ENCODE measurements at places on chromosomes 16 and 17.

- no peak for DNase-seq
These were observed 847 bp upstream of the PSMC3IP start for GRCh38 chr17:42578282-42578869.

DNA sequence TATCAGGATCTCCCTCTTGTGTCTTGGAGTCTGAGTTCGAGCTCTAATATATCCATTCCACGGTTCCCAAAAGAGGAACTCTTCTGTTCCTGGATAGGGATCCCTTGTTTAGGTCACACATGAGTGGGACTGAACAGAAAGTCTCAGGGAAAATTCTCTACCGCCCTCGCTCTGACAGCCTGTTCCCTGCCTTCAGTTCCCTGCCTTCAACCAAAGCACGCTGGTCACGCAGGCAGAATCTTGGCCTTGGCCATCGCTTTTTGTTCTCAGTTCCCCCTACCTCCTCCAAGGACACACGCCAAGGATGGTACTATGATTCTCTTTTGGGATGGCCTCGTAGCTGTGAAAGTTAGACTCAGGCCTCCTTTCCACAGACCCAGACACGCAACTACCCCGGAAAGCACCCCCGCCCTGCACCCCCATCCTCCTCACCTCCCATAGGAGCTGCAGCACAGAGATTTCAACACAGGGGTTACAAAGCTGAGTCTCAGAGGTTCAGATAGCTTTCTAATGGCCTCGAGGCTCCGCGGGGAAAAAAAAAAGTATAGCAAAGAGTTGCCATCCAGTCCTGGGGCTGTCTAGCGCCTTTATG is 1.5 kb upstream of the SHISA6 start:
- no peak for DNase-seq

DNA sequence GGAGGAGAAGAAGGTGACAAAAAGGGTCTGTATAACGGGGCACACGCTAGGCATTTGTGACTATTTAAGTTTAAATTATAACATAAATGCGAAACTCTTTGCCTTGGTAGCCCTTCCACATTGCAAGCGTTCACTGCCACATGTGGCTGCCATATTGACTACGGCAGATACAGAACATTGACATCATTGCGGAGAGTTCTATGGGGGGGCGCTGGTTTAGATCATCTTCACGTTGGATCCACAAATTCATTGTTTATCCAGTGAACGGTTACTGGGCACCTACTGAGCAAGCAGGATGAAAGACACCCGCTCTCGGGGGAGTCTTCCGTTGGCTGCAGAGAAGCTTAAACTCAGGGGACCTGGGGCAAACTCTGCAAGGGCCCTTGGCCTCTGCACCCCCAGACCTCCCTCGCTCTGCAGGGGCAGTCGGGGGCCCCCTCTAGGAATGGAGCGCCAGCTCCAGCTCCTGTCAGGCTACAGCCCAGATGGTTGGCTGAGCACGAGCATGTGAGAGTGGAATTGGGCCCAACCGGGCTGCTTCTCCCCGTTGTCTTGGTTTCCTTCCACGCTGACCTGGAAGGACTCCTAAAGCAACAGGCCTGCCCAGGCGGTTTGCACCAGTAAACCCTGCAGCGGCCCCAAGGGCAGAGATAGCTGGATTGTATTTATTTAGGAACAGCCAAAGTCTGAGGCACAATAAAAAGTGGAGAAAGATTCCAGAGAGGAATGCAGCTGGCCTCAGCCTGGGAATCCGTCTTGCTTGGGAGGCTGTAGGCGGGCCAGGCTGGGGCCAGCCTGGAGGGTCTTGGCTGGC is 172.2 kb downstream of the SEC14L1 start:
- peak; percentile 90 for DNase-seq

DNA sequence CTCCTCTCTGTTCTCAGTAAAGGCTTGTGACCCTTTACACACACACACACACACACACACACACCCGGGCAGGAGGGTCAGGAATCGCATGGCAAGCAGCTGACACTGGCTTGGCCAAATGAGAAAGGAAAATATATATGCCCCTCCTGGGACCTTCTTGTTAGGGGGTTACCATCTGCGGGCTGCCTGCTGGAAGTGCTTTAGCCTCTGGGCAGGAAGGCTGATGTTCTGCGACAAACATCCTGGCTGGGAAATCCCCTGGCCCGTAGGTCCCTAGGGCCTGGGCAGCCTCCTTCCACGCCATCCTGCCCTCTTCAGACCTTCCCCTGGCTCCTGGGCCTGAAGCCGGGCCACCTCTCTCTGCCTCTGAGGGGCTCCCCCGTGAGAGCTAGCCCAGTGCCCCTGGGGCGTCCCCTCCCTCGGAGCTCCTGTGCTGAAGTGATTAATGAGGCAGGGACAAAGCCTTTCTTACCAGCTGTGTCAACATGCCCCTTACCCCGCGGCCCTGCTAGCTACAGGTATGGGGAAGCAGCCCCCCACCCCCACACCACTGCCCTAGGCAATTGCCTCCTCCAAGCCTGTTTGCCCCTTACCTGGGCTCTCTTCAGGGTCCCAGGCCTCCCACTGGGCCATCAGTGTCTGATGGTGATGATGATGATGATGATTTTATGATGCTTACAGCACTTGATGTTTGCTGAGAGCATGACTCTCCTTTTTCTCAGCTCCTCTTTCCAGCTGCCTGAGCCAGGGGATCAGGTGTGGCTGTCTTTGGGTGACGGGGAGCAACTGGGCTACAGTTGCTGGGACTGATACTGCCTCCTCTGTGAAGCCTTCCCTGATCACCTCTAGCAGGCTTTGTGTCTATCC is 32.8 kb upstream of the ETV4 start:
- DNase-seq: no peak

DNA sequence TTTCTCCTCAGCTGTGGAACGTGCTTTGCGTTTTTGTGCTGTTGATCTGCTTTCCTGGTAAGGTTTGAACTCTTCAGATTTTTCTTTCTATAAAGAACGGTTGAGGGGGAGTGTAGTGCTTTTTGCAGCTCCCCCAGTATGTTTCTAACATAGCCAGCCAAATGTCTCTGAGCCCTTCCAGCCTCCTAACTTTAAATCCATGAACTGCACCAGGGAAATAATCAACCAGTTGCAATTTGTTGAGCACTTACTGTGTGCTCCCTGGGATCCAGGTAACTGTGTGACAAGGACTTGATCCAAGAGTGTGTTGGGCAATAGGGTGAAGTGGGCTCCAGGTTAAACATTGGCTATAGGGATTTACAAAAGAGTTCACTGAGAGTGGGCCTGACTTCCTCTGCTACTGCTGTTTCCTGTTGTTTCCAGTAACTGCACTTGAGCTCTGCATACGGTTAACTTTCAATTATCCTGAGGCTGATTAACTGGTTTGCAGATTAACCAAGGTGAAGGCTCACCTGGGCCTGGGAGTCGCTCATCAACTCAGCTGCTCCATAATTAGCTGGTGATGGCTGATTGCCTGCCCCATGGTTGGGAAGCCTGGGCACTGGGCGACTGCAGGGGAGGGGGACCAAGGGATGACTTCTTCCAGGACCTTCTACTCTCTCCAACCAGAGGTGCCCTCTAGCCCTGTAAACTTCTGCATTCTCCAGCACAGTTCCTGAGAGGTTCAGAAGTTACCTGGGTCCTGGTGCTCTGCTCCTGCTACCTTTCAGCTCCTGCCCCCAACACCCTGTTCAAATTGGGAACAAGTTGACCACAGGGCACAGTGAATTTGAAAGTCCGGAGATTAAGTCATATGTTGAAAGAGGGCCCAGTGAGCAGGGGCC is 19.5 kb downstream of the HLF start:
- no peak for DNase-seq

DNA sequence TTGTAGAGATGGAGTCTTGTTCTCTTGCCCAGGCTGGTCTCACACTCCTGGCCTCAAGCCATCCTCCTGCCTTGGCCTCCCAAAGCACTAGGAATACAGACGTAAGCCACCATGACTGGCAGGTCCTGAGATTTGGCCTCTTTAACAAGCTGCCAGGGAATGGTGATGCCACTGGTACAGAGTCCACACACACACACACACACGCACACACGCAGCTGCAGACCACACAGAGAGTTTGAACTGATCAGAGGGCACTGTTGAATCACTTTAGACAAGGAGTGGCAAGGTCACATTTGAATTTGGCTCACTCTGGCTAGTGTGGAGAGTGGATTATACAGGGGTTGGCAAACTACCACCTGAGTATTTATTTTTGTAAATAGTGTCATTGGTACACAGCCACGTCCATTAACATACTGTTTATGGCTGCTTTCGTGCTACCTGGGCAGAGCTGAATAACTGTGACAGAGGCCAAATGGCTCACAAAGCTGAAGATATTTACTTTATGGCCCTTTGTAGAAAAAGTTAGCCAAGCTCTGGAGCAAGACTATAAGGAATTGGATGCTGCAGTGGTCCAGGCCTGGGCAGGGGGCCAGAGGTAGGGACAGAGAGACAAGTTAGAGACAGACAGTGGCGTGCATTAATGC is 9.9 kb downstream of the ITPRIPL2 start:
- no peak for DNase-seq

- no peak for DNase-seq
These were observed 5.4 kb downstream of the MYO1C start for GRCh38 chr17:1486802-1487695.

DNA sequence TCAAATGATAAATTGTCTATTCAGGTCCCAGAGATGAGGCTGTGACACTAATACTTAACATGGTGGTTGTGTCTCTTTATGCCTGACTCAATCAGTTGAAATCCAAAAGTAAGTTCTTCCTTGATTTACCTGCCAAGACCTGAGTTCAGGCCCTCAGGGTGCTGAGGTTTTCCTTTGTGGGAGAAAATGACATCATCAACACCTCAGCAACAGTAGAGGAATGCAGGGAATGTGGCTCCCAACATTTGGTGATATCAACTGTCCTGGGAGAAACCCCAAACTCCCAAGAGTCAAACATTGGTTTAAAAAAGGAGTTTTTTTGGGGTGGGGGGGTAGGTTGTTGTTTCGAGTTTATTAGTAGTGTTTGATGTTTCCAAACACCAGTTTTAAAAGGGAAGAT is 14.7 kb downstream of the RNF43 start:
- DNase-seq: no peak

DNA sequence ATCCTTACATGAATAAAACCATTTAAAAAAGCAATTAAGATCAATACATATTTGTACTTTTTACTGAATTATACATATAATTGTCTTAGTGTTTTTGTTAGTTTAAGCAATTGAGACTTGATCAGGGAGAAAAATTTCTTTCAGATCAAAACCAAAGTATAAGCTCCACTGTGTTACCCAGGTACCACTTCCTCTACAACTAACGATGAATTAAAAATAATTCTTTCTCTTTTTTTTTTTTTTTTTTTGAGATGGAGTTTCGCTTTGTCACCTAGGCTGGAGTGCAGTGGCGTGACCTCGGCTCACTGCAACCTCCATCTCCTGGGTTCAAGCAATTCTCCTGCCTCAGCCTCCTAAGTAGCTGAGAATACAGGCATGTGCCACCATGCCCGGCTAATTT is 6.8 kb downstream of the FBXO47 start:
- DNase-seq: no peak

- no peak for DNase-seq
These were observed at the start of gene PLXDC1 for GRCh38 chr17:39151150-39151942. Gene PLXDC1 (minus strand): TSS chr17:39151637. CDS start chr17:39151437, 200 bp downstream.

DNA sequence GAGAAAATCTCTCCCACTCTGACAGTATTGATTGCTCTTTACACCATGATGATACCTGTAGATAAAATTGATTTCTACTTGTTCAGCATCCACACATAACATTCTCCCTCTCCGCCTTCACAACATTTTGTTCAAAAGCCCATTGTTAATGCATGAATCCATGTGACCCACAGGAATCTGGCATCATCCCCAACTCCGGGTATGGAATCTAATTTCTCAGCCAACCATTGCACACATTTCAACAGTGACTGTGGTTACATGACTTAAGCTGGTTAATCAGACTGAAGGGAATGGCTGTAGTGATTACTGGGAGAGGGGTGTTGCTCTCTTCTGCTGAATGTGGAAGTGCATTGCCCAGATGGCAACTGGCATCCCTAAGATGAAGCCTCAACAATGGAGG is 161.4 kb upstream of the C16orf82 start:
- no peak for DNase-seq

GRCh38 chr17:1313270-1314005 is 34.0 kb downstream of the TRARG1 start:
- no peak for DNase-seq

GRCh38 chr17:34760931-34761495 is 181.6 kb downstream of the TMEM132E start:
- no peak for DNase-seq

DNA sequence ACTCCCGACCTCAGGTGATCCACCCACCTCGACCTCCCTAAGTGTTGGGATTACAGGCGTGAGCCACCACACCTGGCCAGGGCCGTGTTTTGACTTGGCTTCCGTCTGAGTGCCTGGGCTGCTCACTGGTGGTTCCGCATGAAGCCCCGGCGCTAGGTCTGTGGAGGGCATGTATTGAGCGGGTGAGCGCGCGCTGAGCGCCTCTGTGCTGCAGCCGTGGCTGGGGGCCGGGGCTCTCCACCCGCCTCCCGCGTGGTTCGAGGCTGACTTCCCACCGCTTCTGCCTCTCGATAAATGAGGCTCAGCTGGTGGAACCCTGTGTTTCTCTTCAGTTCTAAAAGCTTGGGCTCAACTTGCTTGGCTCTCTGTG is 38.9 kb upstream of the ATP2A3 start:
- DNase-seq: peak; percentile 90

DNA sequence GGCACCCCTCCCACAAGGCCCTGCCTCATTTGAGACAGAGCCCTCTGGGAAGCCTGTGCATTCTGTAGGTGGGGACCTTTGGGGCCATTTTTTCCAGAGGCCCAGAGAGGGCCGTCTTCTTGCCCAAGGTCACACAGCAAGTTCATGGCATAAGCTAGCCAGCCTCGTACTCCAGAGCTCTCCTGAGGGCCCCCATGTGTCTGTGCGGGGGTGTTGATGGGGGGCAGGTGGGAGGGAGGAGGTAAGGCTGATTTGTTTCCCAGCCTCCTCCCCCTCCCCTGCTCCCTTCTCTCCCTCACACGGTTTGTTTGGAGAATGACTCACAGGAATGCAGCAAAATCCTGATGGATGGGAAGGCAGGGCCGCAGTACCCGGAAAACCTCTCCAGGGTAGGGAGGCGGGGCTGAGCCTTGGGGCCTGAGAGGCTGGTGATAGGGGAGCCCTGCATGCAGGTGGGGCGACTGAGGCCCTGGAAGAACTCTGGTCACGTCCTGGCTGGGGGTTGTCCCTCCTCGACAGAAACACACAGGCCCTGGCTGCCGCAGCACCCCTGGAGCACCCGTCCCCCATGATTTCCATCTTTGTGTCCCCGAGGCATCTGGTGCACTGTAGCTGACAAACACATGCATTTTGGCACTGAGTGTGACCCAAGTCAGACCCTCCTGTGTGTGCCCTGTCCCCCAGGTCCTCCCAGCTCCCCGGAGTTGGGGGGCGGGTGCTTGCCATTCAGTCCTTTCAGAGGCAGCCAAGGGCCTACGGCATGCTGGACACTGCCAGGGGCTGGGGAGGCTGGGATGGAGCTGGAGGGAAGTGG is 29.7 kb downstream of the RAI1 start:
- DNase-seq: no peak

GRCh38 chr16:15803618-15804017 is 53.2 kb downstream of the MYH11 start:
- DNase-seq: peak; percentile 52

DNA sequence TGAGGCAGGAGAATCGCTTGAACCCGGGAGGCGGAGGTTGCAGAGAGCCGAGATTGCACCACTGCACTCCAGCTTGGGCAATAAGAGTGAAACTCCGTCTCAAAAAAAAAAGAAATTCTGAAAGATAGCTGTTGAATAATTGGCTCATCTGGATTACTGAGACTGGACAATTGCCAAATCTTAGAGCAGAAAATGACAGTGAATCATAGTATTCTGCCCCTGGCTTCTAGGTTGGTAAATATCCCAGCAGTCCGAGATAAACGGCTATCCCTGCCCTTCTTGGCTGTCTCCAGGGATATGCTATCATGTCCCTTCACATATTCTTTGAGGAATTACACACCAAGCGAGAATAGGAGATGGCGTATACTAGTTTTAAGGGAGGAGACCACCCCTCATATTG is 35.5 kb upstream of the METTL16 start:
- DNase-seq: no peak
